GF-D8 (cell line): ENCODE measurements at places on chromosomes 5 and 9.

- DNase-seq = no peak
Measured at GRCh38 chr5:109611505-109611904, 78.2 kb upstream of the MAN2A1 start.

GRCh38 chr9:34557426-34558321 lies 31.9 kb downstream of the CNTFR start:
- DNase-seq = no peak

- no peak for DNase-seq
Measured at GRCh38 chr9:84271921-84272556, 68.5 kb downstream of the SLC28A3 start.

- no peak for DNase-seq
Measured at GRCh38 chr9:74760031-74760700, 127.6 kb downstream of the TRPM6 start.

DNA sequence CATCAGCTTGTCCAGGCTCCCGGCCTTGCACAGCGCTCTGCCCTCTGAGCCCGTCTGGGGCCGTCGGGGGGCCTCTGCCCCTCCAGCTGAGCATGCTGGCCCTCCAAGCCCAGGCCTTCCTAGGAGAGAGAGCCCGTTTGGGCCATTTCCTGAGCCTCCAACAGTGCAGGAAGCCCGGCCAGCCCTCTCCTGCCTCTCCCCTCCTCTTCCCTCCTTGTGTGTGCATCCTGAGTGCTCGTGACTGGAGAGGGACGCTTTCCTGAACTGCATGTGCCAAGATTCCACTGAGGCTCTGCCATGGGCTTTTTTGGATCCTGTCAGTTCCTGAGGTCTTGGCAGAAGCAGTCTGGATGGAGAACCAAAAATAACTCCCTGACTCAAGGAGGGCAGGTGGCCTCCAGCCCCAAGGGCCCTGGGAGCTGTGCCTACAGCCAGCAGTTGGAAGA lies 15.6 kb downstream of the OLFM1 start:
- no peak for DNase-seq

GRCh38 chr5:62386824-62387223 lies 16.9 kb downstream of the DIMT1 start:
- no peak for DNase-seq

DNA sequence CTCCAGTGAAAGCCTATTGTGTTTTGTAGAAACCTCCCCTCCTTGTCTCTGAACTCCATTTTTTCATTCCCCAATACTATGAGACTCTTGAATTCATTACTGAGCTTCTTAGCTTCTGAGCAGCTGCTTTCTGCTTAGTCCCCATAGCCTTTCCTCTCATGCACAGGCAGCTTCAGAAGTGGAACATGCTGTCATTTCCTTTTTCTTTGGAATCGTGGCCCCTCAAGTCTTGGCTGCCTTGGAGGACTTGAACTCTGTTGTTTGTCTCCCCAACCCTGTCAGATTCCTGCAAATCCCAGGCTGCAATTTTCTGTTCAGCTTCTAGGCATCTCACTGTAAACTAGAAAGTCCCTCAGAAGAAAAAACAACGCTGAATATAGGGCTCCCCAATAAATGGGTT lies 268.5 kb downstream of the ARRDC3 start:
- DNase-seq = no peak

- no peak for DNase-seq
Measured at GRCh38 chr9:95003689-95004410, 277.4 kb downstream of the AOPEP start.

GRCh38 chr9:83920469-83920926 lies 734 bp downstream of the KIF27 start:
- DNase-seq = peak; percentile 51

DNA sequence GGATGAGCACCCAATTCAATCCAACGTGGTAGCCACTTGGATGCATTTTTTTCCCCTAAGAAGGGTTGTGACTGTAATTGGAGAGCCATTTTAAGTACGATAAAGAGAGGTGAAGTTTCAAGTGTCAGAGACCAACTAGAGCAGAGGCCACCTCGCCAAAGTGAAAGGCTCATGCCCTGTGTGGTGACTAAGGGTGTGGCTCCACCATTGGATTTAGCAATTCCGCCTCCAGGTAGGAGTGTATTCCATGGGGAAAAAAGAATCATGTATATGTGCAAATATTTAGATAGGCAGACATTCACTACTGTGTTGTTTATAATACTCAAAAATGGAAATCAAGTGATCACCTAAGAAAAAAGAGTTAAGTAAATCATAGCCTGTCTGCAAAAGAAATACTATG lies 53.1 kb upstream of the S1PR3 start:
- DNase-seq = no peak

DNA sequence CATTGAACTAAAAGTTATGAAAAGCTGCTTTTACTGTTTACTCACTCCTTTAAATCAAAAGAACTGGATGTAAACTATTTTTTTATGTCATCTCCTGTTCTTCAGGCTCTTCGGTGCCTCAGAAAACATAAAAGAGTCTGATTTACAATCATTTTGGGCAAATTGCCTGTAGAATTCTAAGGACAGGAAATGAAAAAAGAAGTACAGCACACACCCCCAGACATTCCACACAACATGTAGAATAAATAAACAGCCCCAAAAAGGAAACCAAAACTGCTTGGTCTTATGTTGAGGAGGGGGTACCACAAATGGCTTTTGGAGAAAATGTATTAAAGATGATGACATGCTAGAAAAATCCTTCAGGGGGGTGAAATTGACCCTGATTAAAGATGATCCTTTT lies 57.2 kb downstream of the ITGA1 start:
- DNase-seq = no peak

DNA sequence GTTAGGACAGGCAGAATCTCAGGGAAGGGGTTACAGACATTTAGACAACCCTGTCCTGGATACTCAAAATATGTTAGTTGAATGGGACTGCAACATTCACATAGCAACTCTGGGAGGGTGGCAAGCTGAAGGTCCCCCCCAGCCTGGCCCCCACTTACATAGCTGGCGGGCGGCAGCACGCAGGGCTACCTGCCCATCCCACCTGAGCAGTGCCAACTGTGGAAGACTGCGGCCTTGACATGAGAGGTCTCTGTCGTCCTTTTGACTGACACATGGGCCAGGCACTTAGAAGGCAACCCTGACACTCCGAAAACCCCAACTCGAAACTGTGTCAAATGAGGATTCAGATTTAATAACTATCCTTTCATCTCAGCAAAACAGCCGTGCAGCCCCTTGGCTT lies 16.5 kb downstream of the PAX5 start:
- DNase-seq = no peak

GRCh38 chr5:6849316-6850105 lies 136.3 kb downstream of the TENT4A start:
- no peak for DNase-seq

GRCh38 chr5:137466889-137467288 lies 32.2 kb downstream of the SPOCK1 start:
- no peak for DNase-seq

- DNase-seq = no peak
Measured at GRCh38 chr9:28951945-28952344, 1378.7 kb upstream of the C9orf72 start.
